ENCODE measurements at places on chromosomes 2 and 18. TPM values are rescaled to one million over a fixed set of nuclear protein-coding genes. Genes with fewer than 3 reads are reported as not detected.
A peak's percentile ranks its signal among the peaks of the same experiment; 100 is the strongest.

Gene RNF152
- total RNA-seq, result 29.8 TPM

DNA sequence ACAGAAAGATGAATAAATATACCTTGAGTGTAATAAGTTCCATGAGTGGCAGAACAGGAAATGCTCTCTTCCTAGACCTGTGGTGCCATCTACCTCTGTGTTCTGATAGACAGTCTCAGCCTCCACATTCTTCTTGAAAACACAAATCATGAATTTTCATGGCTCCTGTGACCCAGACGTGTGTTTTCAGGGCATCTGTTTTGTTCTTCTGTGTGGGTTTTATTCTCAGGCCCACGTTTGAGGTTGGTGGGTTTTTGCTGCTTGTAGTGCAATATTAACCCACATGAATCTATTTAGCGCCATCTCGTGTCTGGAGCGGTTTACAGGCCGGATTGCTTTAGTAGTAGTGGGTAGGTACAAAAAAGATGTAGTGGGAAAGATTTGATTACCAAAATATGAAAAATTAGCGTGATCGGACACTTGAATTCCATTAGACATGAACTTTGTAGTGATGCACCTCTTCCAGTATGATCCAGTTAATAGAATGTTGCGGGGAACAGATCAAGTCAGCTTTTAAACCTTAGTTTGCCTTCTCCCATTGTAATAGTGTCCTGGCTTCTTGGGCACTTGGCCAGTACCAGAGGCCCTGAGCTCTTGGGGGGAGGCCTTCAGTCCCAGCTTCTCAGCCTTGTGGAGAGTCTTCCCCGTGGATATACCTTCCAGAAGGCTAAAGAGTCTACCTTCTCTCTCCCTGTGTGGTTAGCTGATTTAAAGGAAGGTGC is 256.5 kb downstream of the TPGS2 start:
- peak; percentile 63 for DNase-seq

DNA sequence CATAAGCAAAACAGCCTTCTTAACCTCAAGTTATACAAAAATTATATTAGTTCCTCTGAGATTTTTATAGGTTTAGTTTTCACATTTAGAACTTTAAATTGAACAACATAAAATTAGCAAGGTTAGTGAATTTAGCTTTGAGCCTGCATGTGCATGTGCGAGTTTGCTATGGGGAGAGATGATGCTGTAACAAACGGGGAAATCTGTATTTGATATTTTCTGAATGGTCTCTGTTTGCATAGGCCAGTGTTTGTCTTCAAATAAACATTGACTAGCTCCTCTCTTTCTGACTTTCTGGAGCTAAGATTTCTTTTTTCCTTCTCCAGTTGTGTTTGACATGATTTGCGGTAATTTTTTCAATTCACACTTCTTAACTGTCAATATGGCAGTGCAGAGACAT is 30.9 kb upstream of the IL18RAP start:
- no peak for DNase-seq

- DNase-seq, result no peak
Observed at GRCh38 chr2:84041506-84041905, 417.6 kb downstream of the SUCLG1 start.
